ENCODE measurements at places on chromosomes 16 and 17.
A peak's percentile ranks its signal among the peaks of the same experiment; 100 is the strongest.

GRCh38 chr16:5010576-5011329 is 23.0 kb downstream of the NAGPA start:
- no peak for DNase-seq

- no peak for DNase-seq
These were observed 50.7 kb upstream of the NACA2 start for GRCh38 chr17:61641715-61642114.

GRCh38 chr17:77116371-77116860 is 24.4 kb upstream of the SEC14L1 start:
- DNase-seq = no peak

- no peak for DNase-seq
These were observed 6.3 kb upstream of the EPOP start for GRCh38 chr17:38681096-38681495.

DNA sequence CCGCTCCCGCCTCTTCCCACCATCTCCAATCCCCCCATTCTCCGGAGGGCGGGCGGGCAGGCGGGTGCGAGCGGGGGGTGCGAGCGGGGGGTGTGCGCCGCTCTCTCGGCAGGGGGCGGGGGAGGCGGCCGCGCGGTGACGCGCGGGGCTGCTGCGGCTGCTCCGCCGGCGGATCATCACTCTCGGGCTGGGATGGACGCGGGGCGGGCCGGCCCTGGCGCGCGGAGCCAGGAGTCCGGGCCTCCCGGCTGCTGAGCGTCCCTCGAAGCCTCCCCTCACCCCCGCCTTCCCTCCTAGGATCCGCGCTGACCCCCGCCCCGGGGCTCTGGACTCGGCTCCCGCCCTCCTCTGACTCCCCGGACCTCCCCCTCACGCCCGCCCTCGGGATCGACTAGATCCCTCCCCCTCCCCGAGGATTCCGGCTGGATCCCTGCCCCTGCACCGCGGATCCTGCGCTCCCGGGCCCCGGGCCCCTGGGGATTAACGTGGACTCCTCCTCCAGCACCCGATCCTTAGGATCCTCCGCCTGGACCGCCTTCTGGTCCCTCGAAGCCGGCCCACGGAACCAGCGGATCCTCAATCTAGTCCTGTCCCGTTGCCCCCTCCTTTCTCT is 946 bp upstream of the TMEM256 start:
- DNase-seq = no peak

- DNase-seq = peak; percentile 38
These were observed 7.5 kb upstream of the TMEM170A start for GRCh38 chr16:75471723-75472633.

DNA sequence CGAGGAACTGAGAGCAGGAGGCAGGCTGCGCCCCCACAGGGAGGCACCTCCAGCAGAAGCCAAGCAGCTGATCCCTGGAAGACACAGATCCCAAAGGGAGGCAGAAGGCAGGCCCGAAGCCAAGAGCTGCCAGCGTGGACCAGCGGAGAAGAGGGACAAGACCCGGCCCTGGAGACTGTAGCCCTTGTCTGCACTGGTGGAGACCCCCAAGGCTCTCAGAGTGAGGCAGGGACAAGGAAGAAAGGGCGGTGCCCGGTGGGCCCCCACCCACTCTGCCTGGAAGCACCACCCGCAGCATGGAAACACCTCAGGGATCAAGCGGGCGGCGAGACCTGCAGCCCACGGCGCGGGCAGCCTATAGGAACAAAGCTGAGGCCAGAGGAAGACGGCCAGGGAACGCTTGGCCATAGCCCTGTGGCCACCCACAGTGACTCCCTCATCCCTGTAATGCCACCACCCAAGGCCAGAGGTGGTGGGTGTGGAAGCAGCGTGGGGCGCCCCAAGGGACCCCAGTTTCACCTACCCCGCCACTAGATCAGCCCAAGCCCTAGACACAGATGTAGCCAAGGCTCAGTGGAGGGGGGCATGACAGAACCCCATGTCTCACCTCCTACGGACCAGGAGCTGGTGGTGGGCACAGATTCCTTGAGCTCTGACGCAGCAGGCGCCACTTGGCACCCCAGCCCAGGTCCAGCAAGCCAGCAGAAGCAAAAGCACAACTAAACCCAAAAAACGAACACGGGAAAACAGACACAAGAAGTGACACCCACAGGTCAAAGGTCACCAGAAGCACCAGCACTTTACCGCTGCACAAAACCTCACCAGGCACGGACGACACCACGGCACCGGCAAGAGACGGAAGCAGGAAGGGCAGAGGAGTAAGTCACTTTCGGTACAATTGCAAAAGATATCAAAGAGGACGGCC is 2.9 kb upstream of the SIRT7 start:
- no peak for DNase-seq

GRCh38 chr17:31052187-31052889 is 42.4 kb upstream of the NF1 start:
- no peak for DNase-seq

GRCh38 chr16:86396901-86397311 is 113.4 kb upstream of the FOXF1 start:
- no peak for DNase-seq

DNA sequence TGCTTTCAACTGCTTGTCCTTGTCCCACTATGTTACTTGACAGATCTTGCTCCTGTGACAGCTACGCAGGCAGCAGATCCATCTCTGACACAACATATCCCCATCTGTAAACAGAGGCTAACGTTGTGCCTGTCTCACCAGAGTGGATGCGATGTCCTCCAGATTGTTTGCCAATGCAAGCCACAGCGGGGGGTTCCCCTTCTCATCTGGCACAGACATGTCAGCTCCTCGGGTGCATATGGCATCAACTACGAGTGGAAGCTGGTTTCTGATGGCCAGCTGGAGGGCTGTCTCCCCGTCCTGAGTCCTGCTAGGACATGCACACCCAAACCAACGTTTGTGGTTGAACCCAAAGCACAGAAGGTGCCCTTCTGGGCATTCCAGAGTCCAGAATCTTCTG is 39.0 kb downstream of the CYB5D2 start:
- DNase-seq = no peak

GRCh38 chr17:34241062-34241461 is 14.0 kb upstream of the CCL2 start:
- DNase-seq = no peak

DNA sequence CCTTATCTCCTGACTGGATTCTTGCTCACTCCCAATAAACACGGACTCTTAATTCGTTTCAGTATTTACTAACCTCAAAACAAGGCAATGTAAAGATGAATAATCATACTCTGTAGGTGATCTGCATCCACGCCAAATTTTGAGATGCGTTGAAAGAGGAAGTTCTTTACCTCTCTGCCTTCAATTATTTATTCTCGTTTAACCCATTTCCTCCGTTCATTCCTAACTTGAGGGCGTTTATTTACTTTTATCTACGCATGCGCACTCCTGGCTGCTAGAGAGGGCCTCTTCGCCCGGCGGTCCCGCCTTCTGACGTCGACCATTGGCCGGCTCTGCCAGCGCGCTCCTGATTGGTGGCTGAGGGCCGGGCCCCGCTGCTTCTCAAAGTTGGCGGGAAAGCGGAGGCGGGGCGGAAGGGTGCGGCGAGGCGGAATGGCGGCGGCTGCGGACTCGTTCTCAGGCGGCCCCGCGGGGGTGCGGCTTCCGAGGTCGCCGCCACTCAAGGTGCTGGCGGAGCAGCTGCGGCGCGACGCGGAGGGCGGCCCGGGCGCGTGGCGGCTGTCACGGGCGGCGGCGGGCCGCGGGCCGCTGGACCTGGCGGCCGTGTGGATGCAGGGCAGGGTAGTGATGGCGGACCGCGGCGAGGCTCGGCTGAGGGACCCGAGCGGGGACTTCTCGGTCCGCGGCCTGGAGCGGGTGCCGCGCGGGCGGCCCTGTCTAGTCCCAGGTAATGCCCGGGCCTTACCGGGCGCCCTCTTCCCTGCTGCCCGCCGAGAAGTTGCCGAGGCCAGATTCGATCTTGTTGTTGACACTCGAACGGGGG is at the start of gene RMI2:
Gene RMI2 (plus strand): TSS at position 420 of the 823 bp plus-strand sequence. CDS start 13 bp downstream, at position 433.
- peak; percentile 91 for DNase-seq

DNA sequence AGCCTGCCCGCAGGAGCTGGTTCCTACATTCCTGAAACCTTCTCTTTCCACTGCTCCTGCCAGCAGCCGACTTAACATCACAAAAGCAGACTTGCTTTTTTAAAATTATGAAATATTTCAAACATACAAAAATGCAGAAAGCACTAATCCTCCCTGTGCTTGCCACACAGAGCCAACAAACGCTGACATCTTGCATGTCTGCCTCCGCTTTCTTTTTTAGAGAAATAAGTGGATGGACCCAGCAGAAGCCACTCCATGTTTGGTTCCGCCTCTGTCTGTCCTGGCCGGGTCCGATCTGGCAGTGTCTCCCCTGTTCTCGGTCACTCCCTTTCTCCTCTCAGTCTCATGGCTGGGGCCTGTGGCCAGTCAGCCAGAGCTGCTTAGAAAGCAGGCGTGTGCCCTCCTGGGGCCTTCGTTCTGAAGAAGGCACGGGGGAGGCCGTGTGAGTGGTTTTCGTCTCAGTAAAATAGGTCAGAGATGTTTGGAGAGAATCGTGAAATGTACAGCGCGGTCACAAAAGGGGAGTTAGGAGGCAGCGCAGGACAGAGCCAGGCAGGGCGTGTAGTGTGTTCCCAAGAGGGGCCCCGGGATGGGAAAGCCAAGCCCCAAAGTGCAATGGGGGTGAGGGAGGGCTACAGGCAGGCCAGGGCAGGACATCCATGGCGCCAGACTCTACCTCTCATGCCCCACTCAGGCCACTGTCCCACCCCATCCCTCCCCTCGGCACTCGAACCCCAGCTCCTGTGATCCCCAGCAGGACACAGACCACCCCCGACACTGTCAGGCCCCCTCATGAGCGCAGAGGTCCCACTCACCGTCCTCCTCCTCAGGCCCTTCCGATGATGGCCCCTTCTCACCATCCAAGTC is 23.2 kb downstream of the MXRA7 start:
- no peak for DNase-seq

DNA sequence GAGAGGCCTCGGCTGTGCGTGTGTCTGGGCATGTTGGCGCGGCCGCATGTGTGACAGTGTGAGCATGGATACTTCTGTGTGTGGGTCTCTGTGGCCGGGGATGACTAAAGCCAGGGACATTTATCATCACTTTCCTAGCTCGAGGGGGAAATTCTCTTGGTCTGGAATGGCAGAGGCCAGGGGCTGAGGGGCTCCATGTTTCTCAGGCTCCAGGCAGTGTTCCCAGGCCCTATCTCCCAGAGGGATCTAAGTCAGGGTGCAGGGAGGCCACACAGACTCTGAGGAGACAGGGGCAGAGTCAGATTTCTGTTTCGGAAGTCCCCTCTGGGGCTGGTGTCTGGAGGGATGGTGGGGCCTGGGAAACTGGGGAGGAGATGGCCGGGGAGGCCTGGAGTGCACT is 23.7 kb upstream of the SPNS2 start:
- no peak for DNase-seq

DNA sequence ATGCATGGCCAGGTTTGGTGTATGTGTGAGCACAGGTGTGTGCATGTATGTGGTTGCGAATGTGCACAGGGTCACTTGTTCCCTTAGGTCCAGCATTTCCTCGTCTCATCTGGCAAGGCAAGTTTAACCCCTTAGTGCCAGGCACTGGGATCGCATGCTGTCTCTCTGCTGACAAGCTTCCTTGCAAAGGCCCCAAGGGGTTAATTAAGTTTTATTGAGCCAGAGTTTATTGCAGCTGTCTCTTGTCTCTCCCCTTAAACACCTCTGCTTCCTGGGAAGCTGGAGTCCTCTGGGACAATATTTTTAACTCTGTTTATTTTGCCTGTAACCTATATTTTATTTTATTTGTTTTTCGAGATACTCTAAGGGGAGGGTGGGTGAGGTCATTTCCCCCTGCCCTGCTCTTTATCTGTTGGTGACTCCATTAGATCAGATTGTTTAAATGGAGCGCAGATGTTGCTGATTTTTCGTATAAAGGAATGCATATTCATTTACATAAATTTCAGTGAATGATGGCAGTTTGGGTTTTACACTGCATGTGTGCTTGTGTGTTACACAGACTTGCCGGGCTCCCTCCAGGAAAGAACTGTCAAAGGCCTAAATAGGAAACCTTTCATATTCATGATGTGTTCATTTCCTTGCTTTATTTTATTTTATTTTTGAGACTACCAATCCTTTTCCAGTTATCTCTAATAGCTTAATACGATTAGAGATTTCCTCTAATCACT is 99.7 kb downstream of the CBLN1 start:
- DNase-seq = no peak

GRCh38 chr17:6261466-6261865 is 173.5 kb downstream of the AIPL1 start:
- DNase-seq = no peak

GRCh38 chr16:76207270-76207669 is 69.9 kb upstream of the CNTNAP4 start:
- no peak for DNase-seq

- DNase-seq = no peak
These were observed 14.3 kb downstream of the KATNIP start for GRCh38 chr16:27564224-27564623.
